Uterus (tissue), 4 donors: ENCODE measurements at places on chromosomes 3 and 15. TPM values are rescaled to one million over a fixed set of nuclear protein-coding genes. Genes with fewer than 3 reads are reported as not detected.
A peak's percentile ranks its signal among the peaks of the same experiment; 100 is the strongest.

DNA sequence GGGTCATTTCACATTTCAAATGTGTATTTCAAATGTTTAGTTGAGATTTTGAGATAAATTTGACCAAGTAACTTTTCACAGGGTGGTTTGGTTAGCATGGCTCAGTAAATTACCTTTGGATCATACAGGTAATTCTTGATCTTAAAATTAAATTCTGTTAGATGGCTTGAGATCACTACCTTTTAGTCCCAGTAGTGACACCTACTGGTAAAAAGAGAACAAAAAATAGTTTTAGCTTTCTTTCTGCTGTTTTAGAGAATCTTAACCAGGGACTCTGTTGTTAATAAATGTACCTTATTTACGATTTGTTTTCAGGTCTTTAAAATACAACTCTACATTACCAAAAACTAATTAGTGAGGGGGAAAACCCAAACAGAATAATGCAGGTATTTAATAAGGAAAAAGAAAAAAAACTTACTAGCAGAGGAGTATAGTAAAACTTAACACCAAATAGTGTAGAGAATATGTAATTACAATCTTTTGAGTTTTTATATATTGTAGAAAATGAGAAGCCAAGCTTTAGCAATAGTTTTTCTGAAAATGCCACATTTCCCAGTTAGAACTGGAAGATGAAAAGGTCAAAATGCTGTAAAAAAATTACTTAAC, 620.3 kb upstream of the AGTR1 start:
- no peak for DNase-seq

- DNase-seq, result no peak
Measured at GRCh38 chr3:102089239-102089638, 239.9 kb downstream of the NFKBIZ start.

- DNase-seq, result no peak
Measured at GRCh38 chr15:95019907-95020306, 788.5 kb downstream of the MCTP2 start.

DNA sequence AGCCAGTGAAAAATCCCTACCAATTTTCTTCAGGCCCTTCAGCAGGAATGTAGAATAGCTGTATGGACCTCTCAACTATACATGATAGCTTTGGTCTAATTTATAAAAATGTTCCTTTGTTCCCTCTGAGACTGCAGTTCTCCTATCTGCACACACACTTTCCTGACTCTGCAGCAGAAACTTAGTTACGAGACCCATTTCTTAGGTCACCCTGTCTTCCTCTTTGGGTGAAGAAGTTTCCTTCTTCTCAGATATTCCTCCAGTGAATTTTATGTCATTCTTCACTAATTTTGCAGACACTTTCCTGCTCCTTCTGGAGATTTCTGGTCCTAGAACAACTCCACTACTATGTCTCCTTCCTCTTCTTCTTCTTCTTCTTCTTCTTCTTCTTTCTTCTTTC, 42.6 kb downstream of the CD200R1L start:
- no peak for DNase-seq

DNA sequence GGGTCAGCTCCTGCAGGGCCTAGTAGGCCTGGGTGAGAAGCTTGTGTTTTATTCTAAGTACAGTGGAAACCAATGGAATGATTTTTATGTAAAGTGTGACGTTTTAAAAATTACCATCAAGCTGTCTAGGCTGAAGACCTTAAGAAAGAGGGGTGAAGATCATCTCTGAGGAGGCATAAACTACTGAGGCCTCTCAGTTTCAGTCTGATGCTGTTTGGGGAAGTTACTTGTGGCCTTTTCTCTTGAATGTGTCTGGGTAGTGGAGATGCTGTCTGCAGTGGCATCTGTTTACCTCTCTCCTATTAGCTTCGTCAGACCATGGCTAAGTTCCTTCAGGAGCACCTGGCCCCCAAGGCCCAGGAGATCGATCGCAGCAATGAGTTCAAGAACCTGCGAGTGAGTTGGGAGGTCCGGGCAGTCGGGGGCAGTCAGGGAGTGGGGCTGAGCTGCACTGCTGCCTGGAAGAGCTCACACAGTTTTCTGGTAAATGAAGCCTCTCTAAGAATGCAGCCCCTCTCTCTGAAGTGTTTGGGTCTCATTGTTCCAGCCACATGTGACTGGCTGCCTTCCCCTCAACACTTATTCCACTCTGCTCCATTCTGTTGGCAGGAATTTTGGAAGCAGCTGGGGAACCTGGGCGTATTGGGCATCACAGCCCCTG, 1.9 kb downstream of the IVD start:
- DNase-seq, result no peak

- no peak for DNase-seq
Measured at GRCh38 chr3:132145833-132146232, 111.0 kb upstream of the CPNE4 start.

DNA sequence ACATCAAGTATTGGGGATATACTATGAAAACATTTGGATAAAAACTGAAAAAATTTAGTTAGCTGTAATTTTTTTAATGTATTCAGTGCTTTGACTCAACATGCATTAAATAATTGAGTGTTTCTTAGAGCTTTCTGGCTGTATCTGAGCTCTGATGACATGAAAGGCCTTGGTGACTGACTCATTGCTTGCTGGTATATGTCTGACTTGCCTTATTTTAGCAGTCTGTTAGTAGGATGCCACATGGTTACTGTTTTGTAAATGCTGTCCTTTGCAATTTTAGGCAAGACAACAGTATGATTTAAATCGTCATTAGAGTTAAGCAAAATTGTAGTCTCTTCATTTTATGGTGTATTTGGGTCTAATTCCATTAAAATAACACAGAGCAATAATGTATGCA, 199.2 kb downstream of the GHSR start:
- no peak for DNase-seq

GRCh38 chr15:99163271-99164062, 58.6 kb downstream of the SYNM start:
- DNase-seq, result no peak

GRCh38 chr15:71084264-71084663, 31.0 kb upstream of the THSD4 start:
- DNase-seq, result no peak

DNA sequence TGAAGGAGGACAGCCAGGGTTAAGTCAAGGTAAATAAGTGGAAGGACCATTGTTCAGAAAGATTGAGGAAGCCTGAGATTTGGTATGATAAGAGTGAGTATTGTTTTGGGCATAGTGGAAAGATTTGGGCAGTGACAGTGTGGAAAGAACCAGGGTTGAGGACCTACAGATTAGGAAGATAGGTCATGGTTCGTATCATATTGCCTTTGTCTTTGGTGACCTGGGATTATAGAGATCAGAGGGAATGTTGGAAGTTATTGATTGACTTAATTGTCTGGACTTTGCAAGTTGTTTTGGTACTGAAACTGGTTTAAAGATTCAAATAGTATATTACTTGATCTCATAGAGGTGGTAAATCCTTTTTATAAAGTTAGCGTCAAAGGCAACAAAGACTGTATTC, 23.1 kb upstream of the MGA start:
- DNase-seq, result no peak

DNA sequence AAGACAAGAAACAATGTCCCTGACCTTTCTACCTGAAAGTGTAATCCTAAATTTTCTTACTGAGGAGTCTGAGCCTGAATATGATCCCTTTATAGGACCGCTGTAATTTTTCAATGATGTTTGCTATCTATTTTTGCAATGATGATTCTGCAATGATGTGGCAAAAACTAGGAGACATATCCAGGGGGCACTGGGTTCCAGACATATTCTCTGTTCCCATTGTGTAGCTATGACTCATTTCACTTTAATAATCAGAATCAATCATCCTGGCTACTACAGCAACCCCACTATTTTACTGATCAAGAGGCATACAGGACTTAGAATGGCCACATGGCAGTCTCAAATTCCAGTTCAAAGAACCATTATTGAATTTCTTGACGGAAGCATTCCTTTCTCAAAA, 85.9 kb downstream of the AQR start:
- DNase-seq, result no peak

DNA sequence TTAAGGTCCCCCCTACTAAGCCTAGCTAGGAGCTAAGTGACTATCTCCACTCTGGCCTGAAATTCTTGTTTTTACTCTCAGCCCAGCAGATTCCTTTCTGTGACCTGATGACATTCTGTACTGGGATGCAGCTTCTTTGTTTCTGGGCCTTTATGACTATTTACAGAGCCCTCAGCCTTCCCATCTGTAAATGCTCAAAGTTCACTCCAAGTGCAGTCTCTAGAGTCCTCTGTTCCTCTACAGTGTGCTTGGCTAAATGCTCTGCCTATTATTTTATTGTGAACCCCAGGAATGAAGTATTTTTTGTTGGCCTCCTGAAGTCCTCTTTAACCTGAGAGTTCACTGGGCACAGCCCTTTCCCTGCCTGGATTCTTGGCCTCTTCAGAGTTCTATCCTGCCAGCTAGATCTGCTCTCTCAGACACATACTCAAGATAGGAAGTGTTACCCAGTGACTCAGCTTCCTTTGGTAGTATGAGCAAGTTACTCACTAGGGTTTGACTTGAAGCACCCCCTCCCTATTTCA, 278.1 kb upstream of the P2RY1 start:
- DNase-seq, result no peak

DNA sequence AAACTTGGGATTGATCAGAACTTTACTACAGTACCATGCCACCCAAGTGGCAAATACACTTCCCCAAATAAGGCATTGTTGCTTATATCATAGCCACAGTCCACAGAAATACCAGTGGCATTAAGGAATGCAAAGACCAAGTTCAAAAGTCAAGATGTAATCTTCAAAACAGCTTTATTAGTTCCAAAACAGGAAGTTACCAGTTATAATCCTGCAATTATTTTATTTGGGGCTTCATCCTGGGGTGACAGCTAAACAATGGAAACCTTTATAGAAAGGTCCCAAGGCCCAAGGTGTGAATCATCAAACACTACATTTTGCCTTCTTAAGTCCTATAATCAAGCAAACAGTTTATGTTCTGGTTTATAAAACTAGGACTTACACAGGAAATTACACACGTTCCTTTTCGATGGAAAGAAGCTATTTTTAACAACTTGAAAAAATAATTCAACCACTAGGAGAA, 30.3 kb upstream of the RNF7 start:
- DNase-seq, result no peak

DNA sequence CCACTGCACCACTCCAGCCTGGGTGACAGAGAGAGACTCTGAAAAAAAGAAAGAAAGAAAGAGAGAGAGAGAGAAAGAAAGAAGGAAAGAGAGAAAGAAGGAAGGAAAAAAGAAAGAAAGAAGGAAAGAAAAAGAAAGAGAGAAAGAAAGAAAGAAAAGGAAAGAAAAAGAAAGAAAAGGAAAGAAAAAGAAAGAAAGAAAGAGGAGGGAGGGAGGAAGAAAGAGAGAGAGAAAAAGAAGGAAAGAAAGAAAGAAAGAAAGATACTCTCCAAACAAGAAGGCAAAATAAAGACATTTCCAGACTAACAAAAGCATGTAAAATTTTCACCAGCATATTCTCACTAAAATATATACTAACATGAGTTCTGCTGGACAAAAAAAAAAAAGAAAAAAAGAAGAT, 228.7 kb downstream of the DPH6 start:
- DNase-seq, result no peak

DNA sequence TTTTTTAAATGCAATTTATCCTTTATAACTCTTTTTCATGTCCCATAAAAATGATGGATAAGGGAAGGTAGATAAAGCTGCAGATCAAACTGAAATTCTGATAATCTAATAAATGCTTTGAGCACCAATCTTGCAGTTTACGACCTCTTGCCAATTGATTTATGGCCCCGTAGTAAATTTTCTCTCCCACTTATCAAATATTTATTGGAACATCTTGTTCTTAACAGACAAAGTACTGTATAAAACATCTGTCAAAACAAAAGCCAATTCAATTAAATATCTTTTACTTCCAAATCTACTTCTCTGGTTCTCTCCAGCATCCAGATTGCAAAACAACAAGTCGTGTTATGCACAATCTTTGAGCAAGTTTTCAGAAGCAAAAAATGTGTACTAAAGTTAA, 34.6 kb downstream of the POLR2M start:
- DNase-seq, result no peak

DNA sequence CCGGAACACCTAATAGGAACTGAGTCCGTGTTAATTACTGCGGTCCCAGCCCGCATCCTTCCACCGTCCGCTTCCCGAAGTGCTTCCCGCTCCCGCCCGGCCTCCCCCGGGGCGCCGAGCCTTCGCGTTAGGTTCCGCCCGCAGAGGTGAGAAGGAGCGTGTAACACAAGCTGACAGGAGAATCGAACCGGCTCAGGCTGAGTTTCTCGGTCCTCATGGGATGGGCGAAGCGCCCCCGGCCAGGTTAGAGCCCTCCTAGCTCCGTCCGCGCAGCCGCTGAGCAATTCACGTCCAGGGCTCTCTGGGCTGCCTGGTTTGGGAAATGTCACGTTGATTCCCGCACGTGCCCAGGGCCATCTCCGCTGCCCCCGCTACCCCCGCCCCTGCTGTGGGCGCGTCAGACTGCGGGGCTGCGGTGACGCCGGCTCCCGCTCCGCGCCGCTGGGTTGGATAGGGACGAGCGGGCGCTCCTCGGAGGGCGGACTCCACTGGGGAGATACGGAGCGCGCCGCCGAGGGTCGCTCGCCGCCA, 954 bp downstream of the CLDN11 start:
- peak; percentile 49 for DNase-seq

- no peak for DNase-seq
Measured at GRCh38 chr3:64410226-64410625, 185.0 kb upstream of the PRICKLE2 start.

DNA sequence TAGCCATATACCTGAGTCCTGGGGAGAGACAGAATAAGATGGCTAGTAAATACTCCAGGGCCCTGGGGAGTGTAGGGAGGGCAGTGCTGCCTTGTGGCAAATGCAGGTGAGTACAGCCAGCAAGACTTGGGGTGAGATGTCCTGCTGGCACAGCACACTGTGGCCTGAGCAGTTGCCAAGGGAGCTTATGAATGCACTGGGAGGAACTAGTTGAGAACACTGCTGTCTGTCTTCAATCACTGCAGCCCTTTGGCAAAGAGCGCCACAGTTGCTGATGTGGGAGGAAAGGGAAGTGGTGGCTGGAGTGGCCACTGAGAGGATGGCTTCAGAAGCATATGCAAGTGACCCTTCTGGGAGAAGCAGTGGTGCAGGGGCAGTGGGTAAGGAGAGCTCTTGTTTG, 264.6 kb downstream of the RORA start:
- no peak for DNase-seq

C2CD4A gene
- total RNA-seq, result not detected

SIDT1 gene
- total RNA-seq, result 1.8 TPM

GJD2 gene
- not detected for total RNA-seq

FURIN gene
- 38.2 TPM for total RNA-seq

LYZL4 gene
- not detected for total RNA-seq

LYSMD4 gene
- total RNA-seq, result 19.3 TPM

C3orf20 gene
- total RNA-seq, result not detected

RTP3 gene
- not detected for total RNA-seq

CD96 gene
- total RNA-seq, result 1.0 TPM

GOLGA8T gene
- total RNA-seq, result not detected

BFSP2 gene
- total RNA-seq, result not detected

EFCC1 gene
- total RNA-seq, result 5.2 TPM
